ENCODE measurements at places on chromosomes 12 and 14.

DNA sequence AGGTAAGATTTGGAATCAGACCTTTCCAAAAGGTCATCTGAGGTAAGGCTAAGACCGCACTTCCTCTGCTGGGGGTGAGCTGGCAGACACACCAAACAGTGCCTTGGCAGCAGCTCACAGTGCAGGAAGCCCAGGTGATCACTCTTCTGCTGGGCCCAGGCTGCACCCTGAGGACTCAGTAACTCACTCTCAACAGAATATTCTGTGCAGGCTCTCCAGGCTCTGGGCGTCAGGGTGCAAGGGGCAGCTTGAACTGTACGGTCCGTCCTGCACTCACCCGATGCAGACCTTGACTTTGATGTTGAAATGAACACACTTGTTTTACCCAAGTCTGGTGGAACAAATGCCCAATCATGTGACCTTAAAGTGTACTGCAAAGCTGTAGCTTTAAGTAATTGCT is 6.0 kb downstream of the ALKBH2 start:
- DNase-seq, result no peak

DNA sequence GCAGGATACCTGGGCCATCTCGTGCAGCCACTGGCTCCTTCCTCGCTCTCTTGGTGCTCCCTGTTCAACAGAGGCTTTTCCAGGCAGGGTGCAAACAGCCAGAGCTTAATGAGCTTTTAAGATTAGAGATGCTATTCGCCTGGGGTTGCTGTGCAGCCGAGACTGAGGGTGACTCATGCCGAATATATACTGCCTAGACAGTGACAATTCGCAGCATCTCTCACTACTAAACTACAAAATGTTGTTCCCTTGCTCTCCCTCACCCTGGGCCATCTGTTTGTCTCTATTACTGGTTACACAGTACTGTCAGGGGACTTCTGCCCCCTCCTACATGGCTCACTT is 26.0 kb upstream of the TESC start:
- DNase-seq, result no peak

DNA sequence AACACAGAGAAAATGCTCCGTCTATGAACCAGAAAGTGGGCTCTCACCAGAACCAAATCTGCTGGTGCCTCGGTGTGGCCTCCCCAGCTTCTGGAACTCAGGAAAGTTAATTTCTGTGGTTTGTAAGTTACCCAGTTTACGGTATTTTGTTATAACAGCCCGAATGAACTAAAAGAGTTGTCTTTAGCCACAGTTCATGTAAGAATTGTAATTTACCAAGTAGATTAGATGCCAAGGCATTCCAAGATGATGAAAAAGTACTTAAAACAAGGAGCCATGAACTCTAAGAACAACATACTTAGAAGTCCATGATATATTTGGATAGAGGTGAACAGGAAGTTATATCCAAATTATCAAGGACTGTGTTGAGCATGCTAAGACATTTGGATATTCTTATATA is 259.9 kb upstream of the GARIN6 start:
- DNase-seq, result no peak

- peak; percentile 14 for DNase-seq
Measured at GRCh38 chr14:35506927-35507326, 27.0 kb upstream of the INSM2 start.

DNA sequence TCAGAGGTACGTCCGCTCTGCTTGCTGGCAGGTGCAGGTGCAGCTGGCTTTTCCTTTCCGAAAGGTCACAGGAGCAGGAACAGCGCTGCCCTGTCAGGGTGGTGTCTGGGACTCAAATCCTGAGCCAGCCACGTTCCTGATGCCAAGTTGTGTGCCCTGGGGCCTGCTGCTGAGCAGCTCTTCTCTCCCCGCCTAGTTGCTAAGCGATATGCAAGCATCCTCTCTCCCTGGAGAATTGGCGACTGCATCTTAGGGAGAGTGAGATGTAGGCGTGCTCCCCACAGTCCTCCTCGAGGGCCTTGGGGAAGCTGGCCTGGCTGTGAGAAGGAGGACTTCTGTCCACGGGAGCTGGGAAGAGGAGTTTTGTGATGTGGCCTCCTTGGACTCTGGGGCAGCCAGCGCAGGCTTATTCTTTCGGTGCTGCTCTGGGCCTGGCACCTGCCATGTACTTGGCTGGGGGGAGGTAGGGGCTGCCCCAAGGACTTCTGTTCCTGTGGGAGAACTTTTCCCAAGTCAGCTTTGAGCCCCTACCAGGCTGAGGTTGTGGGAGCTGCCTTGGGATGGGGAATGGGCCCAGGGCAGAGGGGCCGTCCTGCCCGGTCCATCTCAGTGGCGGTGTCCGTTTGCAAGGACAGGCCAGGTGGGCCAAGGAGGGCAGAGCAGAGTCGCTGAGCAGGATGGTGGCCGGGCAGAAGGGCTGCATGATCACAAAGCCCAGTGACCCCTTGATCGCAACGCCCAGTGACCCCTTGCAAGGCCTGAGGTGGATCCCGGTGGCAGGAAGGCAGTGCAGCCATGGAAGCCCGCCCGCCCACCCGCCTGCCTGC is 183.5 kb downstream of the ADGRD1 start:
- DNase-seq, result no peak

- no peak for DNase-seq
Measured at GRCh38 chr14:57870686-57871457, 5.0 kb upstream of the SLC35F4 start.

GRCh38 chr12:54019091-54019811 is 9.0 kb upstream of the HOXC6 start:
- DNase-seq, result no peak

- DNase-seq, result no peak
Measured at GRCh38 chr12:51318846-51319599, 5.0 kb downstream of the BIN2 start.

DNA sequence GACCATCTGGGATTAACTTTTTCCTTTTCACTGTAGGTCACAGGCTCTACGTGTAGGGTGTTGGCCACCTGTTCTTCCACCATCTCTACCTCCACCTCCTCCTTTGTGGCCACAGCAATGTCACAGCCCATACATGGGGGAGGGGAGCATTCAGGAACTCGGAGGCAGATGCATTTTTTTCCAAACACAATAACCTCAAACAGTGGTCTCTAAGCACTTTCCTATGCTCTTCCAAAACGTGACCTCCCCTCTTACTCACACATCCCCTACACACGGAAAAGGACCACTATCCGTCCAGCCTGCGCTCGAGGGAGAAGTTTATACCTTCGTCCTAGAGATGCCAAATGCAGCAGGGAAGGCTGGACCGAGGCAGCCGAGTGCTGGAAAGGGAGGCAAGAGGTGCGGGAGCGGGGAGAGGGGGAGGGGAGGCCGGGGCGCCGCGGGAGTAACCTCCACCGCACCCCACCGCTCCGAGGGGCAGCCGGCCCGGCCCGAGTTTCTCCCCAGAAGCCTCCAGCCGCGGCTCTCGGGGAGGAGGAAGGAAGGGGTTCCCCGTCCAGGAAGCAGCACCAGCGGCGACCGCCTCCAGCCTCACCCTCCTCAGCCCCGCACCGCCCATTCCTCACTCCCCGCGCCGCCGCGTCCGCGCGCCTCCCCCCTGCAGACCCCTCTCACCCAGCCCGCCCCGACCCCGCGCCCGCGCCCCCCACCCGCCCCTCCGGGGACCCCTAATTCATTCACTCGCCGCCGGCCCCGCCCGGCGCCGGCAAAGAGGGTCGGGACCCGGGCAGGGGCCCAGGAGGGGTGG is 594 bp downstream of the KRAS start:
- peak; percentile 23 for DNase-seq

- peak; percentile 18 for DNase-seq
Measured at GRCh38 chr14:49858383-49858782, 5.8 kb upstream of the NEMF start.

DNA sequence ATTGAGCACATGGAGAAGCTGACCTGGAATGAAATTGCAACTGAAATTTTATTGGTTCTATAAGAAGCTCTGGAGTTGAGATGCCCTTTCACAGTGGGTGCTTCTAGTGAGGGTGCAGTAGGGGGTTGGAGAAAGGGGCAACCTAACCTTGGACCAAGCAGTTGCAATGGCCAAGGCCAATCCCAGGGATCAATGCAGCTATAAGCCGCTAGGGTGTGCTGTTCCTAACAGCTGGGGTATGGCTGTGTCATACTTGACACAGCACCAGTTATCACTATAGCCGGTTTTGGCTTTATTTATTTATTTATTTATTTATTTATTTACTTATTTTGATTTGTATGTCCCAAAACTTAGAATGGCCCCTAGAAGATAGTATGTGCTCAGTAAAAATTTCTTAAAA is 505.9 kb downstream of the FLRT2 start:
- no peak for DNase-seq

- DNase-seq, result no peak
Measured at GRCh38 chr12:45326358-45326975, 110.6 kb downstream of the ANO6 start.

DNA sequence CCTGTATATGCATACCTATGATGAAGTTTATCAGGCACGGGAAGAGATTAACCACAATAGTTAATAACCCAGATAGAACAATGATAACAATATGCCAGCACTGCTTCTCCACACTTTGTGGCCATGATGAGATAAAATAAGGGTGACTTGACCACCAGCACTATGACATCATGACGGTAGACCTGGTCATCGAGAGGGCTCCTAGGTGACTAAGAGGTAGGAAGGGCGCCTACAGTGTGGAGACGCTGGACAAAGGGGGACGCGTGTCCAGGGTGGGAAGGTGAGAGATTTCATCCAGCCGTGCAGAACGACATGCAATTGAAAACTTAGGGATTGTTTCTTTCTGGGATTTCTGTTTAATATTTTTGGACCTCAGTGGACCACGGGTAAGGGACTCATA is 221.8 kb upstream of the RTL1 start:
- DNase-seq, result no peak

GRCh38 chr12:94265539-94265938 is 117.2 kb downstream of the PLXNC1 start:
- DNase-seq, result no peak

DNA sequence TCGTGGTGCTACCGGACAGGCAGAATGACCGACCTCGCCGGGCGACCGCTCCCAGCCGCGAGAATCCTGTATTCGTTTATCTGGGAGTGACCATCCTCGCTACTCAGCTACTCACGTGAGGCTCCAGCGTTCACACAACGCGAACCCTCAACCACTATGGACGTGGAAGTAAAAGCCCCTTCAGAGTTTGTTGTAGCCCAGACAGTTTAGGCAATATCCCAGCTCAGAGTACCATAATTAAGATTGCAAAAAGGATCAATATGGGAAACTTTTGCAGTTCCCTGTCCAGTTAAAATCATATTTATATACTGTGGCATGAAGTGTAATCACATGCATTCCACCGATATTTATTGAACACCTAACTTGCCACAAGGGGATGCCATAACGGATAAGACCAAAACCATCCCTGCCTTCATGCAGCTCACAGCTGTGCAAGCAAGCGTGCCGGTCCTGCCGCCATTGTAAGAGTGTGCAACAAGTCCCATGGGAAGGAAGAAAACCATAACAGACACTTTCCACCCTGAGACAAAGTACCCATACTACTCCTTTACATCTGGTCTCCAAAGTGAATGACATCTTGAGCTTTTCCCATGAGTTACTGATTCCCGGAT is 938 bp upstream of the MAX start:
- DNase-seq, result peak; percentile 35

DNA sequence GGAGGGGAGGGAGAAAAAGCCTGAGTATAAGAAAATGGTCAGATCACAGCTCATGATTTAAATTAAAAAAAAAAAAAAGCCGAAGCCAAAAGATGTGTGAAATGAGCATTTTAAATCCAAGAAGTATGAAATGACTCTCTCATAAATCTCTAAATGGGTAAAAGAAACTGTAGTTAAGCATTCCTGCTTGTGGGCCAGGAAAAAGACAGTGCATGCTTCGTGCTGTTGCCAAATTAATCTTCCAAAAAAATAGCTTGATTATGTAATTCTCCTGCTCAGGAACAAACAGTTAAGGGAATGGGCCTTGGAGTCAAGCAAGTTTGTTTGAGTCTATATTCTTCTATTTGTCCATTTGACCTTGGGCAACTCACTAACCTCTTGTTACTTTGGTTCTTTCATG is 325.4 kb upstream of the SEL1L start:
- DNase-seq, result no peak

- no peak for DNase-seq
Measured at GRCh38 chr12:82565966-82566365, 120.7 kb upstream of the TMTC2 start.

- no peak for DNase-seq
Measured at GRCh38 chr12:31589598-31589903, 1.4 kb downstream of the DENND5B start.

GRCh38 chr14:54589843-54590242 is 22.9 kb downstream of the SAMD4A start:
- no peak for DNase-seq

DNA sequence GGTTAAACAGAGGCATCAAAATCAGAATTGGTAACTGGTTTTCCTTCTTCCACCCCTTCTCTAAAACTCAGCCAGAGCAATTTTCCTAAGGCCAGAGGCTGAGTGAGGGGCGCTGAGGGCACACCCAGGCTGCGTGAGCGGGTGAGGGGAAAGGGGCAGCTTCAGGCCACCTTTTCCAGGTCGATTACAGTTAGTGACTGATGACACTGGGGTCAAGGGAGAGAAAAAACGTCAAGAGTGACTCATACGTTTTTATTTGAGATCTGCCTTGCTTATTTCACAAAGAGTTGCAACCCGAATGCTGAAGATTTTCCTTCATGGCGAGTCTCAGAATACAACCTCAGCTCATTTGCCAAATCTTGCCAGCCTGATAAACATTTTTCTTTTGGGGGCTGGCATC is 46.7 kb upstream of the EVL start:
- no peak for DNase-seq

DNA sequence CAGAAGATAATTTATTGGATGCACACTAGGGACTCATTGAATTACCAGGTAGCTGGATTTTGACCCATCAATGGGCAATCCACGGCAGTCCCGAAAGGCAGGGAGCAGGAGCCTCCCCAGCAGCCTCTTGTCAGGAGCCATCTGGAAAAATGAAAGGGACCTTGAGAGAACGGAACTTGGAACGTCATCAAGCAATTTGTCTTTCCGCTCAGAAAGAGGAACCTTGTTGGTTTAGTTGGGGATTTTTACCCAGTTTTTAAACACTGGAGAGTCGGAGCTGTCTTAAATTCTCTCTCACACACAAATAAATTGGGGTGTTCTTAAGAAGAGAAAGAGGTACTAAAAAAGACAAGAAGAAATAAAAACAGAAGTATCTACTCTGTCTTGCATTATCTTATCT is 1351.7 kb upstream of the TMEM132C start:
- DNase-seq, result no peak

GRCh38 chr12:9243999-9244649 is 35.9 kb upstream of the PZP start:
- no peak for DNase-seq

- no peak for DNase-seq
Measured at GRCh38 chr12:71465796-71466195, 26.2 kb downstream of the LGR5 start.

DNA sequence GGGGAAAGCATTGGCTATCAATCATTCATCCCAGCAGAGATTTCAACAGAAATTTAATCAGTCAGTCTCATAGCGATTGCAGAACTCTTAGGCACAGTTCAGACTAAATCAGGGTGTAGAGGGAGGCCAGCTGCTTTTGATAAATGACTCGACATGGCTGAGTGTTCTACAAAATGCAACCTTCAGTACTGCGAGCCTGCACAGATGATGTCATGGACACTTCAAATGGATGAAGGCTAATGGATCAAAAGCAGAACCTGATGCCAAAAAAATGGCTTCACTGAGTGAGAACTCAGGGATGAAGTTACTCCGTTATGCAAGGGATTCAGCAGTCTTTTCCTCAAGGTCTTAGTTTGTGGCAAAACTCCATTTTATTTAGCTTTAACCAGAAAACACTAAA is 167.3 kb downstream of the DACT1 start:
- no peak for DNase-seq

GRCh38 chr14:32343926-32344430 is 14.9 kb downstream of the AKAP6 start:
- DNase-seq, result no peak

Measured in RKO (cell line).